ENCODE measurements at places on chromosomes 1 and 21.

GRCh38 chr1:200653022-200653462 lies 16.7 kb downstream of the DDX59 start:
- no peak for DNase-seq

GRCh38 chr1:167095368-167095767 lies 1.5 kb downstream of the STYXL2 start:
- DNase-seq: peak; percentile 52

DNA sequence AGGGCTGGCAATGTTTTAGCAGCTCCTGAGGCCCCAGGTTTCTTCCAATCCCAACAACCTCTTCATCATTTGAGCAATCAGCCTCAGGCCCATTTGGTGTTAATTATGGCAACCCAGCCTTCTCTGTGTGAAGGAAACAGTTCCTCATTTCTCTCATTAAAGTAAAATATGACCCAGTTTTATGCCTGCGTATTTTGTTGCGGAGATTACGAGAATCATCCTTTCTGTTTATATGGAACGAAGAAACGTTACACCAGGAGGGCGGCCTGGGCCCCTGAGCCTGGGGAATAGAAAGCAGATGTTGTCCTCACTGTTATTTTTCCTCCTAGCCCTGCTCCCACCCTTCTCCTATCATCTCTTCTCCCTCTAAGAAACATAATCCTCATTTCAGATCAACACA lies 332.2 kb upstream of the USP24 start:
- DNase-seq: no peak

DNA sequence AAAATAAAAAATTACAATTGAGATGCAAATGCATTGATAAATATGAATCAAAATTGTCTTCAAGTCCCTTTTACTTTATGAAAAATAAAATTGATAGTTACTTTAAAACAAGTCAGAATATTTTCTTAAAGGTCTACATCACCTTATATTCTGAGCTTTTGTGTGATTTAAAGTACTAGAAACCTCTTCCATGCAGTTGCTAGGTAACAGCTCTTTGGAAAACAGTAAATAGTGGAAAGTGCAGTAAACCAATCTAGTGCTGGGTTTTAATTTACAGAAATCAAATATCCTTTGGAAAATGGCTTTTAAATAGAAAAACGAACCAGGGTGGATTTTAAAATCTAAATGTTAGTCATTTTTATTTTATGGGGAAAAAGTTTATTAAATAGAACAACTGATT lies 227.9 kb downstream of the KCNT2 start:
- DNase-seq: no peak

- DNase-seq: no peak
These were observed 86.8 kb downstream of the DYRK1A start for GRCh38 chr21:37453350-37453749.

- DNase-seq: no peak
These were observed 156.0 kb upstream of the PTBP2 start for GRCh38 chr1:96565546-96565945.

DNA sequence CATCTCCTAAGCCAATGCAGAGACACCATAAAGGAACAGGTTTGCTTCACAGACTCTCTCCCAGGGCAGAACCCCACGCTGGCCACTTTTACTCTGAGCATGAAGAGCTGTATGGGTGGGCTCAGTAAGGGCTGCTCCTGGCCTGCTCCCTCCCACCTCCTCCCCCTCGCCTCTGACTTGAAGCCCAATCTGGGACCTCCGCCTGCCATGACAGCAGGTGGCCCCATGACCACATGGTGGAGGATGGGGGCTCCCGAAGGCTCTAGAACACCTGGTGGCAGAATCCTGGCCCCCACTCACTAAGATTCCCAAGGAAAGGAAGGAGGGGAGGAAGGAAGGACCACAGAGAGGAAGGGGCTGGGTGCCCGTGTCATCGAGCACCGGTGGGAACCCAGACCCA lies 23.7 kb downstream of the CASZ1 start:
- no peak for DNase-seq

DNA sequence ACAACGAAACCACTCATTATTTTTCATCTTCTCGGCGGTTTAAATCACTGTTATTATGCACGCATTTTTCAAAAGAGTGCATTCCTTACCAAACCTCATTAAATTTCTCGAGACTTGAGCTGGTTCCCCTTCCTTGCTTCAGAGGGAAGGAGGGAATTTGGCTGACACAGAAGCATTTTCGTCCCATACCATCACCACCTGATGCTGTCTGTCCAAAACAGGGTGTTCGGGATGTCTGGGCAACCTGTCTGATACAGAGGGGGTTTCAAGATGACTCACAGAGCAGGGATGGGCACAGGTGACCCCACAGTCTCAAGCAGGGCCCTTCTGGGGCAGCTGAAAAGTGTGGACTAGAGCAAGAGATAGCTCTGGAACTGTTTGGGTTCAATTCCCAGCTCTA lies 12.3 kb upstream of the RCC2 start:
- DNase-seq: no peak

- DNase-seq: peak; percentile 39
These were observed 23.0 kb downstream of the ACTA1 start for GRCh38 chr1:229410692-229411433.

- DNase-seq: no peak
These were observed 1.4 kb downstream of the IER5 start for GRCh38 chr1:181089676-181090544.

GRCh38 chr1:22228505-22228911 lies 85.6 kb upstream of the WNT4 start:
- DNase-seq: no peak

GRCh38 chr1:44500181-44501046 lies 95.4 kb downstream of the RNF220 start:
- peak; percentile 20 for DNase-seq

GRCh38 chr1:55326496-55327243 lies 111.5 kb upstream of the USP24 start:
- DNase-seq: no peak

GRCh38 chr1:240491796-240492195 lies 120.2 kb downstream of the GREM2 start:
- DNase-seq: no peak

DNA sequence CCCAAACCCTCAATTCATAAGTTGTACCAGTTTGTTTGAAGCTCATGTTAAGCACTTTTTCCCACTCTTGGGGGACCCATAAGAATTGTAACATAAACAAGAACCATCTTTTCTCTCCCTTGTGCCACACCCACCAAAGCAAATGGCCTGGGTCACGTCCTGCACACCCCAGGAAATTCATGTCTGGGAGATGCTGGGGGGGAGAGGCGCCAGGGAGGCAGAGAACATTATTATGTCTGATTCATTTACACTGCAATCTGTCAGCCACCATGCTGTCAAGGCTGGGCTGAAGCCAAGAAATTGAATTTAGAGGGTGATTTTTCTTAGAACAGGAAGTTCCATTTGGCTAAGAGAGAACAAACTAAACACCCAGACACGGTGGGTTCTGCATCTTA lies 37.2 kb upstream of the IPO9 start:
- DNase-seq: peak; percentile 42

DNA sequence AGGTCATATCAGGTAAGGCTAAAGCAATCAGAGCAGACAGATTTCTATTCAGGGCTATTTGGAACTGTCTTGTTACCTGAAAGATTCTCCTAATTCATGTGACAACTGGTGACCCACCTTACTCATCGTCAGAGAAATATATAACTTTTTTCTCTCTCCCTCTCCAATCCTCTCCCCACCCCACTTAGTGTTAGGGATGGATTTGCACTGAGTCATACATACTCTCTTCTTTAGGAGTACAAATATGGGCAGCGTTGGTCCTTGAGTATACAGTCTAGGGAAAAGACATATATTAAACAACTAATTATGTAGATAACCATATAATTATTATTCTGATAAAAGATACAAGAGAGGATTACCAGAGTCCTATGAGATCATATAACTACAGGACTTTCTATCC lies 246.3 kb downstream of the HHIPL2 start:
- no peak for DNase-seq

- no peak for DNase-seq
These were observed 1.5 kb downstream of the RGS2 start for GRCh38 chr1:192810253-192810880.

- peak; percentile 15 for DNase-seq
These were observed 1290.5 kb upstream of the B3GALT2 start for GRCh38 chr1:194476872-194477271.

GRCh38 chr1:201019321-201019977 lies 4.1 kb downstream of the KIF21B start:
- DNase-seq: no peak

GRCh38 chr1:22139817-22140216 lies 3.1 kb downstream of the WNT4 start:
- no peak for DNase-seq

GRCh38 chr1:244296447-244296846 lies 155.3 kb downstream of the ADSS2 start:
- DNase-seq: no peak

DNA sequence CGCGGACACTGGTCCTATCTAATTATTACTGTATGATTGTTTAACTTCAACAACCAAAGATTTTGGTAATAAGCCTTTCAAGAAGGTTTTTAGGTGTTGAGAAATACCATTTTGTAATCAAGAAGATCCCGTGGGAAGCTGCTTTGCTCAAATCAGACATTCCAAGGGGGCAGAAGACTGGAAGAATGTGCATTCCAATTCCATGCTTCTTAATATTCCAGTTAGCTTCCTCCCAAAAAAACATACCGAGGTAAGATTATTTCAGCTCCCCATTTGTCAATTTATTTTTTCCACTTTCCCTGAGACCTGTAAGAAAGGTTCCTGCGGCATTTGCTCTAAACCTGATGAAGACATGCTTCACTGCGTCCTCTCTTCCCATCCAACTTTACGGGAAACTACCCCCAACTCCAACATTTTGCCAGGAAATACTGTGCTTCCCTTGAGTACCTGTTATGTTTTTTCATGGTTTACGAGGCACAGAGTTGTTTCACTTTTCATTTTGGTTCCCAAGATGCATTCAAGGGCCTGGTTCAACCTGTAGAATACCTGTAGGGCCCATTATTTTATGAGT lies 4.1 kb downstream of the CNN3 start:
- no peak for DNase-seq

DNA sequence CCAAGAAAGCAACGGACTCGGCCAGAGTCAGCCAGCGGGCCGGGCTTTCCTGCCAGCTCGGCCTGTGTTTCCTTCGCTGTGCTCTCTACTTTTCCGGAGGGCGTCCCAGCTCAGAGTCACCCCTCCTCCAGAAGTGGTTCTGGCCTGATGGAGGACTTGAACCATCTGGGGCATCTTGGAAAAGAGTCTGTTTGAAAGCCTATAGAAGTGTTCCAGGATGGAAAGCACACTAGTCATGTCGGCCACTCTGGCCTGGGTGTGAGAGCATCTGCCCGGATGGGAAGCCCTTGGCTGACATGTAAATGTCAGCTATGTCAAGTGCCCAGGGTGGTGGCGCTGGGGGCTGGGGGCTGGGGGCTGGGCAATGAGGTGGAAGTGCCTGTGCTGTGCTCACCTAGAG lies 113.4 kb downstream of the DHRS3 start:
- DNase-seq: no peak

- no peak for DNase-seq
These were observed 187.1 kb downstream of the HIVEP3 start for GRCh38 chr1:41731516-41732030.

DNA sequence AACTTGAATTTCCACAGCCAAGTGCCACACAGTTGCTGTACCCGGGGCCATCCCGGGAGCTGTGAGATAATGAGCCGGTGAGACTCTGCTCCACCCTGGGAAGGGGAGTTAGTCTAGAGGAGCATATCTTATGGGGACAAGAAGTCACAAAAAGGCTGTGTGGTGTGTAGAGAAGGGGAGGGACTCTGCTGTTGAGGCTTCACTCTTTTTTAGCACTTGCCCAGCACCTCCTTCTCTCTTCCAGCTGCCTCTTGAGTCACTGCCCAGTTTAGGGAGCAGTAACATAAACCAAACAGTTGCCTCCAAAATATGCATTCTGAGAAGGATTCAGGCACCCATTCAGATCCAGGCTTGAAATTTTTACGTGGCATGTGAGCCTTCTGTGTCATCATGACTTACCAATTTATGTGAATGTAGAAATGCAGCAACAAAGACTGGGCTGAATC lies 744 bp upstream of the WDR26 start:
- no peak for DNase-seq

GRCh38 chr1:43830802-43831201 lies 102.8 kb upstream of the ARTN start:
- DNase-seq: no peak

DNA sequence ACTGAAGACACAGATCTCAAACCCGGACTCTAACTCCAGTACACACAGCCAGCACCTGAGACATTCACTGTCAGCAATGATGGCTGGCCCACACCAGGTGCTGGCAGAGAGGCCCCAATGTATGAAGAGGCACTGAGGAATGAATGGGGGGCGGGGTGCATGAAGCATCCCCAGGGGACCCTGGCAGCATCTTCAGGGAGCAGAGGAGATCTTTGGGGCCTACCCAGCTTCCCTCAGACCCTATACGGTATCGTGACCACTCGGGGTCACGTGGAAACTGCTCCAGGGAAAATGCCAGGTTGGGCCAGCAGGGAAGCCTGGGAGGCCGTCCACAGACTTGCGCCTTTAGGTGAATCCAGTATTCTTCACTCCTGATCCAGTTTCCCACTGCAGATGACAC lies 84.3 kb downstream of the NPHP4 start:
- no peak for DNase-seq

DNA sequence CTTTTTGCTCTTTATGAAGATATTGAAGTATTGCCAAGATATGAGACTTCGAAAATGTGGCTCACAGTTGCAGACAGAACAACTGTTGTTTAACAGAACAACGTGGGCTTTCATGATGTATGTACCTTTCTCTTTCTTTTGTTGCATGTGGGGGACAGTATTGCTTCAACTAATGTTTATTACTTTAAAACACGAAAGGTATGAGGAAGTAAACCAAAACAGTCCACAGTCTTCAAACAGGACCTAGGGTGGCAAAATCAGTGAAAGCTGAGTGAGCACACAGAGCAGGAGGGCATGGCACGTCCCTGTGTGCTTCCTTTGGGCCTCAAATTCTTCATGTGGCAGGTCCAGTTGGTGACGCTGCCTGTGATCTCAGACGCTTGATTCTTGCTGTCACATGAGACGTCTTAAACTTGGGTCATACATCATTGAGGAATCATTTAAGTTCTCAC lies 7.8 kb upstream of the CHAF1B start:
- no peak for DNase-seq

DNA sequence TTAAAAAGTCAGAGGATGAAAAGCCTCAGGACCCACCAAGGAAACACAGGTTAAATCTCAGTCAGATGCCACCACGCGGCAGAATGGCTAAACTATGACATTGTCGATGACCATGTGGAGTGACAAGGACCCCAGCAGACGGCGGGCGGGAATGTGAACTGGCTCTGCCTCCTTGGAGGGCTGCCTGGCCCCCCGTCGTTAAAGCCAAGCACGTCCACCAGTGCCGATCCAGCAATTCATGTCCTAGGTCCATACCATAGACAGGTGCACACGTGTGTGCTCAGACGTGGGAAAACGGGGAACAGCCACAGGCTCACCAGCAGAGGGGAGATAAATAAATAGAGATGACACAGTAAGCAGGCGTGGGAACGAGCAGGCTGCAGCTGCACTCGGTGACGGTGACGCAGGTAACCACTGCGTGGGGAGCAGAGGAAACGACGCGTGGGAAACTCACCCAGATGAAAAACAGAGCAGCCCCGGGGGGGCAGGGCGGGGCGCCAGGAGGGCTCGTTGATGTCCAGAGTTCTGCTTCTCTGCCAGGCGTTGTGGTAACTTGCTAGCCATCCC lies 28.3 kb upstream of the PCBP3 start:
- no peak for DNase-seq

GRCh38 chr1:212600071-212600915 lies 8.3 kb upstream of the ATF3 start:
- DNase-seq: no peak
